ENCODE measurements at places on chromosomes 3 and 15.

DNA sequence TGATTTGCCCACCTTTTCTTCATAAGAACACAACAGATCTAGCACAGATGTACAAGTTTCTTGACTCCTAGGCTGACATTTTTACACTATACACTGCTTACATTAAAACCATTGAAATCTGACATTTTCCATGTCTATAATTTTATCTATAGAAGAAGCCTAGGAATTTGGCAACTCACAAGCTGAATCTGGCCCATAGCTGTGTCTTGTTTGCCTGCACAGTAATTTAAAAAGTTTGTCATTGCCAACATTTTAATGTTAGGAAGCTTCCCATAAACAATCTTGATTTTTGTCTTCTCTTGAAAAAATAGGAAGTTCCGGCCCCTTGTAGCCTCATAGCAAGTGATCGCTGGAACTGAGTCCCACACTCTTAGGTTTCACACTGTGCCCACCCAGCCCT is 394.6 kb upstream of the AZI2 start:
- DNase-seq = no peak

DNA sequence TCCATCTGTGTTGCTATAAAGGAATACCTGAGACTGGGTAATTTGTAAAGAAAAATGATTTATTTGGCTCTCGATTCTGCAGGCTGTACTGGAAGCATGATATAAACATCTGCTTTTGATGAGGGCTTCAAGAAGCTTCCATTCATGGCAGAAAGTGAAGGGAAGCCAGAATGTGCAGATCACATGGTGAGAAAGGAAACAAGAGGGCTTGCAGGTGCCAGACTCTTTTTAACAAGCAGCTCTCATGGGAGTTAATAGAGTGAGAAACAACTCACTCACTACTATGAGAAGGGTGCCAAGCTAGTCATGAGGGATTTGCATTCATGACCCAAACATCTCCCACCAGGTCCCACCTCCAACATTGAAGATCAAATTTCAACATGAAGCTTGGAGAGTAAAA is 247.2 kb downstream of the ZIC4 start:
- no peak for DNase-seq

- no peak for DNase-seq
Measured at GRCh38 chr3:177771780-177772179, 574.5 kb upstream of the TBL1XR1 start.

DNA sequence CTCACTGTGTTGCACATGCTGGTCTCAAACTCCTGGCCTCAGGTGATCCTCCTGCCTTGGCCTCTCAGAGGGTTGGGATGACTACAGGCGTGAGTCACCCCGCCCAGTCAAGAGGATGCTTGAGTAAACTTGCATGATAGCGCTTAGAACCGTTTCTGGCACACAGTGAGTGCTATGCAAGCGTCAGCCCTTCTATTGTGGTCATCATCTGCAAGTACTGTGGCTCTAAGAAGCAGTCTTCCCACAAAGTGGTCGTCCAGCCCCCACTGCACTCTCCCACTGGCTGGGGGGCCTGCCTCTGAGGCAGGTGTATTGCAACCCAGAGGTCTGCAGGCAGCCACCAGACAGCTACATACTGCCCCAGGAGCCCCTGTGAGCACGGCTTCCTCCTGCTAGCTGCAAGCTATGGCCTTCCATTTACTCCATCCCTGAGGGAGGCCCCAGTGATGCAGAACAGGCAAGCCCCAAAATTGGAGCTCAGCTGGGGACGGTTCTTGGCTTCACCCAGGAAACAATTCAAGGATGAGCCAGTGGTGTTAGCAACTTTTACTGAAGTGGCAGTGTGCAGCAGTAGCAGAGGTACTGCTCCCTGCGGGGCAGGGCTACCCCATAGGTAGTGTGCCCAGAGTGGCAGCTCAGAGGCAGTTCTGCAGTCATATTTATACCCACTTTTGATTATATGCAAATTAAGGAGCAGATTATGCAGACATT is 95.4 kb downstream of the LSM3 start:
- no peak for DNase-seq

DNA sequence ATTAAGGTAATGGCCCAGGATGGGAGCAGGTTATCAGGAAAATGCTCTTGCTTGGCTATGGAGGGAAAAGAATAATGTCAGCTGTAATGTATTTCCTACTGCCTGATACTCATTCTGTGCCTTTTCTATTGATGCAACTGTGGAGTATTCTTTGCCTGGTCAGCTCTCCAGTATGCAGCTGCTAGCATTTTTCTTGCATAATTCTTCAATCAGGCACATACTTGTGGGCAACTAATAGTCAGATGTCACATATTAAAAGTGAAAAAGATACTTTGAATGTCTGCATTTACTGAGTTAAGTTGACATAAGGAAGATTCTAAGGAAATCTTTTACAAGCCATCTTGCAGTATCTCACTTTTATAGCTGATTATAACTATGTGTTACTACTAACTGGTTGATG is 29.5 kb downstream of the CD80 start:
- no peak for DNase-seq

DNA sequence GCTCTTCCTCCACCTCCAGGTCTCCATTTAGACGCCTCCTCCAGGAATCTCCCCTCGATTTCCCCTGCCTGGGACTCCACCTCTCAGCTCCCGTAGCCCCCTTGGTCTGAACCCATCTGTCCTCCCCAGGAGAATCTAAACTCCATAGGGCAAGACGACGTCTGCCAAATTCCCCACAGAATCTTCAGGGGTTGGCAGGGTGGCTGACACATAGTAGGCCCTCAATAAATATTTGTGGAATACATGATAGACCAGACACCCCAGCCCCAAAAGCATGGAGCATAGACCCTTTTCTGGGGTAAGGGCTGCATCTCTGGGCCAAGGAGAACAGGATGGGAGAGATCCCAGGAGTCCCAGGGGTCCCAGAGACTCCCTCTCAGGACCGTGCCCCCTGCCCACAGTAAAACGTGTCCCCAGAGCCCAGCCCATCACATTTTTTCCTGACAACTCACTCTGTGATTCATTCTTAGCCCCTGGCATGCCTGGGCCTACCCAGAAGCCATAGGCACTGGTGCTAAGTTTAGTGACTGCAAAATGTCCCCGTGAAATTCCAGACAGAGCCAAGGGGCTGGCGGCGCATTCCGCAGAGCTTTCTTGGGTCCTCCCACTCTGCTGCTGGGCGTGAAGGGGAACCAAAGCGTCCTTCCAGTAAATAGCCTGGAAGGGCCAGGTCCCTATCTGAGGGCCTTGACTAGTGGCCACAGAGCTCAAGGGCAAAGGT is 78.0 kb upstream of the SLC6A6 start:
- DNase-seq = no peak

GRCh38 chr3:16728770-16729745 is 123.8 kb upstream of the DAZL start:
- no peak for DNase-seq

GRCh38 chr15:50783411-50783810 is 17.9 kb upstream of the SPPL2A start:
- DNase-seq = no peak

DNA sequence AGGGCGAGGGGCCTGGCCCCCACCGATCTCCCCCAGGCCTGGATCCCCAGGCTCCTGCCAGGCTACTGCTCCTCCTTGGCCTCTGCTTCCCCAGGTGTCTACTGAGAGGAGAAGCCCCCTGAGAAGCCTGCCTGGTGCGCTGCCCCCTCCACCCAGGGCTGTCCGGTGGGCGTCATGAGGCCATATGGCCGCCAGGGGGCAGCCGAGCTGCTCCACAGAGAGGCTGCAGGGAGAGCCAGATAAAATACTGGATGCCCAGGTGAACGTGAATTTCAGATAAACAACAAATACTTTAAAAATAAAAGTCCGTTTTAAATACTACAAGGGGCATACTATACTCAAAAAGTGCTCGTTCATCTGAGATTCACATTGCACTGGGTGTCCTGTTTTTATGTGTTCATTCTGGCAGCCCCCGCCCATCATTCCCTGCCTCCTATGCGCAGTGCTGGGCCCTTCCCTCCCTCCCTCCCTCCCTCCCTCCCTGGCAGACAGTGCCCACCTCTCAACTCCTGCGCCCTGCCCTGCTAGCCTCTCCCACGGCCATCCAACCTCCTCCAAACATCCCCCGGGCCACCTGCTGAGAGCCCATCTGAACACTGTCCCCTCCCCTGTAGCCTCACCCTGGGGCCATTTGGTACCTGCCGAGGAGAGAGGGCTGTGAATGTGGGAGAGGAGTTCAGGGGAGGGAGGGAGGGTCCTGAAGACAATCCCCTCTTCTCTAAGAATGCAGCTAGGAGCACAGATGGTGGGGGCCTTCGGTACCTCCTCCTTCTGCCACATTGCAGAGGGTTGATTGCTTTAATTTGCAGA is 29.6 kb downstream of the PSTPIP1 start:
- DNase-seq = peak; percentile 60
